B cell (primary cell): ENCODE measurements at places on chromosomes 7 and 10.

GRCh38 chr7:127812540-127812939, 160.5 kb downstream of the SND1 start:
- no peaks in the 10 kb centered on the region for H3K4me1 ChIP-seq
- H3K27me3 ChIP-seq, result no peaks in the 10 kb centered on the region
- DNase-seq, result no peak
- H3K27ac ChIP-seq, result no peak overlapping the region

- no peaks in the 10 kb centered on the region for H3K4me1 ChIP-seq
- H3K4me3 ChIP-seq, result no peak overlapping the region
Observed at GRCh38 chr7:127532736-127533135, 52.7 kb downstream of the GCC1 start.

DNA sequence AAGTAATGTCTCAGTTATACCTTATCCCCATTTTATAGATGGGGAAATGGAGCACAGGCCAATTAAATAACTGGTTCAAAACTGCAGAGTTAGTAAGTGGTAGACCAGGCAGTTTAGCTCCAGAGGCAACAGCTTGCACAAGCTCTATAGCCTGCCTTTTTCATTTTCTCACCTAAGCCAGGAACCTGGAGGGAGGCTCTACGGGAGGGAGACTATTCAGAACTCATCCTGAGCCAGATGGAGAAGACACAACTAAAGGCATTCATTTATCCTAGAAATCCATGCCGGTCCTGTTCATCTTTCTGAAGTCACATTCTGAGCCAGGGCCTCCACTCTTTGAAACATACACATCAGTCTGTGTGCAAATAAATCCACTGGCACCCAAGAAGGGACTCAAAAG, 103.2 kb downstream of the CALN1 start:
- no peak overlapping the region for H3K4me3 ChIP-seq
- no peaks in the 10 kb centered on the region for H3K36me3 ChIP-seq
- DNase-seq, result no peak
- no peaks in the 10 kb centered on the region for H3K4me1 ChIP-seq
- H3K27me3 ChIP-seq, result no peaks in the 10 kb centered on the region

DNA sequence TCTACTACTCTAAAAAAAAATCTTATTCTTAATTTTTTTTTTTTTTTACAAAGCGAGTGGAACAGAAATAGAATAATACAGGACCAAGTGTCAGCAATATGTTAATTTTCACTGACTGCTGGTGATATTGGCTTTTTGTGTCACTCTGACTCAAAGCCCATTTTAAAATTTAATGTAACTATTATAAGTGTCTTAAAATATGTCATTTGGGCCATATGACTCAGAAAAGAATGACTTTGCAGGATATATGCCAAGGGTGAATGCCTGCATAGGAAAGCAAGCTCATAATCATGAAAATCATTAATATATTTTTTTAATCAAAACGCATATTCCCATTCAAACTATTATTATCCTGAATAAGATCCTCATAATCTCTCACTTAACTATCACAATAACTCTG, 149.2 kb downstream of the GNAT3 start:
- no peak overlapping the region for H3K27ac ChIP-seq
- no peaks in the 10 kb centered on the region for H3K36me3 ChIP-seq
- DNase-seq, result no peak
- H3K27me3 ChIP-seq, result no peaks in the 10 kb centered on the region

DNA sequence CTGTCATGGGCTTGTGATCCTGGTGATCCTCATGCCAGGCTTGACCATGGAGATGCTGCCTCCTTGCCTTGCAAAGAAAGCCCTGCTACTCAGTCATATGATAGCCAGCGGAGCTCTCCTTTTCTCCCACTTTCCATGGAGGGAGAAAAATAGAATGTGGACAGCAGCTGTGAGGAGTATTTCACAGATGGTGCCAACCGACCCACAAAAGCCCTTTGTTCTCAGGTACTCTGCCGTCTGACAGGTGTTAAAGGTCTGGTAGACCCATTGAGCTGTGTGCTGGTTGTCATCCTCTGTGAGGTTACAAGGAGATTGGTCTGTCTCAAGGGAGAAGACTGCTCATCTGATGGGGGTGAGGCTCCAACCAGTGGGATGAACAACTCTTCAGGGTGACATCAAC, 29.5 kb upstream of the COBL start:
- no peaks in the 10 kb centered on the region for H3K27me3 ChIP-seq
- no peaks in the 10 kb centered on the region for H3K36me3 ChIP-seq
- no peak for DNase-seq
- H3K4me1 ChIP-seq, result no peaks in the 10 kb centered on the region
- H3K27ac ChIP-seq, result no peak overlapping the region

- H3K4me3 ChIP-seq, result no peak overlapping the region
- no peaks in the 10 kb centered on the region for H3K36me3 ChIP-seq
- no peaks in the 10 kb centered on the region for H3K4me1 ChIP-seq
- DNase-seq, result no peak
Observed at GRCh38 chr10:129820451-129820850, 143.6 kb downstream of the EBF3 start.

DNA sequence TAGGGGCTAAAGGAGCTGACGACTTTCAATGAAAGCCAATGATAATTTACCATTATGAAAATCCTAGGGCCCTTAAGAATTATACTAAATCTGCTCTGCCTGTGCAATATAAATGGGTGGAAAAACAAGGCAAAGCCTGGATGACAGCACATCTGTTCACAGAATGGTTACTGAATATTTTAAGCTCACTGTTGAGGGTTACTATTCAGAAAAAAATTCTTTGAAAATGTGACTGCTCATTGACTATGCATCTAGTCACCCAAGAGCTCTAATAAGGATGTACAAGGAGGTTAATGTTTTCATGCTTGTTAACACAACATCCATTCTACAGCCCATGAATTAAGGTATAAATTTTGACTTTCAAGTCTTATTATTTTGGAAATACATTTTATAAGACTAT, 8.9 kb downstream of the DKK1 start:
- no peaks in the 10 kb centered on the region for H3K4me1 ChIP-seq
- no peaks in the 10 kb centered on the region for H3K27me3 ChIP-seq
- no peaks in the 10 kb centered on the region for H3K36me3 ChIP-seq
- H3K27ac ChIP-seq, result no peak overlapping the region

DNA sequence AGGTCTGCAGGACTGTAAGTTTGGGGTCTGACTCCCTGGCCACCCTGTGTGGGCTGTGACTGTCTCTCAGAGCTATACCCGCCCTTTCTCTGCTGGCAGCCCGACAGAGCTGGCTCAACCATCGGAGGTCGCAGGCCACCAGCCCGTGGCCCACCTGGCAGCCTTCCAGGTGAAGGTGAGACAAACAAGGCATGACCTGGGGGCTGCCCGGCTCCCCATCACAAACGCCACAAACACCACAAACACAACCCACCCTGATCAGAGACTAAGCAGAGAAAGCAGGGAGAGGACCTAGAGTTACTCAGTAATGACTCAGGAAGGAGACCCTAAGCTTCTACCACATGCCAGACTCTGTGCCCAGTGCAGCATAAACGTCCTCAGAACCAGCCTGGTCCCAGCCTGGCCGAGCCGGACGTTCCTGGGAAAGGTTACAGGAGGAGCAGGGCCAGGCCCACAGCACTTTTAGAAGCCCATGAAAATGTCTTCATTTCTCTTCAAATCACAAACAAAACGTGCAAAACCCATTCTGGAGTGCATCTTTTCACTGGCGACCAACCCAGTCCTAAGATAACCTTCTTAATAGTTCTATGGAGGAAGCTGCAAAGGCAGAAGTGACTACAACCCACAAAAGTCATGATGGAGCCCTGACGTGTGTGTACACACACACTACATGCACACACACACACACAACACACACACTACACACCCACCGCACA, 66.8 kb downstream of the MKI67 start:
- peaks cover 4% of the 10 kb centered on the region for H3K36me3 ChIP-seq
- H3K27ac ChIP-seq, result no peak overlapping the region
- no peak for DNase-seq
- no peak overlapping the region for H3K4me3 ChIP-seq
- H3K4me1 ChIP-seq, result peaks cover 27% of the 10 kb centered on the region

DNA sequence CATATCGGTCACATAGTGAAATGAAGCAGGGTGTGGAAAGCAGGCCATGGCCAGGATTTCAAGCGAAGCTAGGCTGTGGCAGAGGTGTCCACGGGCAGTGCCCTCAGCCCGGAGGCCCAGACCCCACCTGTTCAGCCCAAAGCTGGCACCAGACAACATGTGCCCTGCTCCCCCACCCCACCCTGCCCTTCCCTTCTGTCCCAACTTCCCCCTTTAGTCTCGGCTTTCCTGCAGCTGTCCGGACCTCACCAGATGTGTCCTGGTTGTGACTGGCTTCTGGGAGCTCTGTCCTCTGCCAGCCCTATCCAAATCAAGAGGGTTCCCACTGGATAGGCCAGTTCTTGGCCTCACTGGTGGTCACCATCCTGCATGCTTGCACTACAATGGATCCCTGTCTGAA, 37.3 kb downstream of the ADAM12 start:
- no peak for DNase-seq
- H3K4me3 ChIP-seq, result no peak overlapping the region
- no peak overlapping the region for H3K27ac ChIP-seq
- no peaks in the 10 kb centered on the region for H3K36me3 ChIP-seq
- no peaks in the 10 kb centered on the region for H3K4me1 ChIP-seq
- H3K27me3 ChIP-seq, result no peaks in the 10 kb centered on the region

DNA sequence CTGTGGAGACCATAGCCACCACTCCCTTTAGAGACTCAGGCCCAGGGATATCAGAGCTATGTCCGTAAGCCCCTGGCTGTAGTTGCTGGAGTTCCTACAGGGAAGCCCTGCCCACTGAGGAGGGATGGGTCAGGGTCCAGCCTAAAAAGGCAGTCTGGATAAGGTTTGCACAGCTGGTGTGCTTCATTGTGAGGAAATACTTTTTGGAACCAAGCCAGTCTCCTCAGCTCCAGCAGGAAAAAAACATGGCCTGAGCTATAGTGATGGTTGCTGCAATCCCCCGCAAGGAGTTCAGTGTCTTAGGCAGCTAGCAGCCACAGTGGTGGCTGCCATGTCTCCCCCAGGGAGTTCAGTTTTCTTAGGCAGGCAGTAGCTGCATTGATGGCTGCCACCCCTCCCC, 52.6 kb upstream of the CYP2C8 start:
- H3K4me3 ChIP-seq, result no peak overlapping the region
- H3K27me3 ChIP-seq, result peaks cover 5% of the 10 kb centered on the region
- DNase-seq, result no peak
- H3K4me1 ChIP-seq, result no peaks in the 10 kb centered on the region
- H3K27ac ChIP-seq, result no peak overlapping the region
